ENCODE measurements at places on chromosomes 2 and 18. TPM values are rescaled to one million over a fixed set of nuclear protein-coding genes. Genes with fewer than 3 reads are reported as not detected.
A peak's percentile ranks its signal among the peaks of the same experiment; 100 is the strongest.

FEV gene
- not detected for total RNA-seq

- no peak for DNase-seq
Observed at GRCh38 chr18:38301621-38302020, 736.0 kb upstream of the CELF4 start.

DNA sequence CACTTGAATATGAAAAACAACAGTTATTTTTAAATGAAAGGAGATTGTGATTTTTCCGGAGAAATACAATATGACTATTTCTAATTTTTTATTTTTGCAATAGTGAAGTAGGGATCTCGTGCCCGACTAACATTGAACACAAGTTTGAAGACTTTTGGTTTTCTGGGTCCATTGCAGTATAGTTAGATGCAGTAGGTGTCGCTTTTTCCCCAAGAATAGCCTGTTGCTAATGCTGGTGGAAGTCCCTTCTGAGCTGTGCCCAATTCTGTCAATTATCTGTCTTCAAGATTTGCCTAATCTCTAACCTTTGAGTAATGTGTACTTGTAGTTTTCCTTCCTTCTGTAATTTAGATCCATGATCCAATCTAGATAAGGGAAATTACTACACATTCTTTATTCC lies 36.5 kb downstream of the SEMA4F start:
- DNase-seq: peak; percentile 58

GRCh38 chr2:85096616-85097015 lies 36.6 kb upstream of the TCF7L1 start:
- no peak for DNase-seq

DNA sequence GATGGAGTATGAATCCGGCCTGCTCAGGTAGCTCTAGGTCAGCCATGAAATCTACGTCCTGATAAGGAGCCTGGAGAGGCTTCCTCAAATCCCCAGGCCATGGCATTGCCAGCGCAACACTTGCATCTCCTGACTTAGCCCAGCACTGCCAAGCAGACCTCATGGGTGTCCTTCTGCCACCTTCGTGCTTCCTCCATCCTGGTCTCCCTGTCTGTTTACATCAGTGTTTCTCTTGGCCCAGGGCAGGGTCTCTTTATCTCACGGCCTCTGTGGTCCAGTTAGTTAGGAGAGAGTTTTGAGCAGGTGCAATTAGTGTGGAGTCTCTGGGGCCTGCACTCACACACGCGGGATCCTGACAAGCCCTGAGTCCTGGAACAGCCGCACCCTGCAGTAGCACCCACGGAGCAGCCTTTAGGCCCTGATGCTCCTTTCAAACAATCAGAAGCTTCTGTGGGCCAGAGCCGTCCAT lies 193.1 kb upstream of the ARL4C start:
- DNase-seq: no peak

DNA sequence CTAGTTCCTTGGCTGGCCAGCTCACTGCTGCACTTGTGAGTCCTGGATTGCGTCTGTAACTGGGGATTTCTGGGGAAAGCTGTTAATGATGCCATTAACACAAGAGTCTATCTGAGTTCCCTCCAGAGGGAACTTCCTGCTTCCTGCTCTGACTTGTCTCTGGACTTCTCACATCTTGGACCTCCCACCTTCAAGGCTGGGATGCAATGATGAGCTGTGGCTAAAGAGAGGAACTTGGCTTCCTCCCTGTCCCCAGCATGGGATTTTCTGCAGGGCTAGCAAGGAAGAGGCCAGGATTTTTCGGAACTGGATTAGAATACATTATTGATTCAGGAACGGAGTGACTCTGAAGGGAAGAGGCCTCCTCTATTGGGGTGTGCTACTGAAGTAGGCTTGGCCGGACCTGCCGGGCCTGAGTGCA lies 155.5 kb downstream of the CLIP4 start:
- no peak for DNase-seq

RGPD4 gene
- total RNA-seq: not detected

DNA sequence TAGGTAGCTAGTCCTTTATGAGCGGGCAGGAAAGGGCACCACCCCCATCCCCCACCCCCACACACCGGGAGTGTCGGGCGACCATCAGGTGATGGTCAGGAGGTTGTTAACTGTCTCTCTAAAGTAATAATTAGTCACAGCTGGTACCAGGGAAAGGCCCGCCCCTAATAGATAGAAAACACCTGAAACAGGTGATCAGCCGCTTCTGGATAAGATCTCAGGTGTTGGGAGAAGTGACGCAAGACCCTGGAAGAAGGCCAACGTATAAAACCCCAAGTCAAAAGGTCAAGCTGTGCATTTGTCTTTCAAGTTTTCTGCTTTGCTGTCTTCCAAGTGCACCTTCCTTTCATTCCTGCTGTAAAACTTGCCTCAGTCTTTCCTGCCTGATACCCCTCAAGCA lies 59.6 kb upstream of the LINC00305 start:
- DNase-seq: no peak

ANO7 gene
- total RNA-seq: 0.91 TPM

DNA sequence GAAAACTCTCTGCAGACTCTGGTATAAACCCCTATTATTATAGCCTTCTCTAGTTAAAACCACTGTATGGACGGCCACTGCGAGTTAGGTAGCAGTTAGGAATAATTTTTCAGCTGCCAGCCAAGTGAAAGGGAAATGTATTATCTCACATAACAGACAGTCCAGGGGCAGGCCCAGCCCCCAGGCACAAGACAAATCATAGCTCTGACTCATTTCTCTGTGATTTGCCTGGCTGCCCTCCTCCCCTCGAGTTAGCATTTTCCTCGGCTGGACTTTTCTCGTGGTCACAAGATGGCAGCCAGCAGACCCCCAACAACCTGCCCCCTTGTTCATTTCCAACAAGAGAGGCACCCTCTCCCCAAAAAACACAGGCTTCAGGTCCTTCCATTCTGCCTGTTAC lies 10.5 kb downstream of the VIT start:
- peak; percentile 2 for DNase-seq

DNA sequence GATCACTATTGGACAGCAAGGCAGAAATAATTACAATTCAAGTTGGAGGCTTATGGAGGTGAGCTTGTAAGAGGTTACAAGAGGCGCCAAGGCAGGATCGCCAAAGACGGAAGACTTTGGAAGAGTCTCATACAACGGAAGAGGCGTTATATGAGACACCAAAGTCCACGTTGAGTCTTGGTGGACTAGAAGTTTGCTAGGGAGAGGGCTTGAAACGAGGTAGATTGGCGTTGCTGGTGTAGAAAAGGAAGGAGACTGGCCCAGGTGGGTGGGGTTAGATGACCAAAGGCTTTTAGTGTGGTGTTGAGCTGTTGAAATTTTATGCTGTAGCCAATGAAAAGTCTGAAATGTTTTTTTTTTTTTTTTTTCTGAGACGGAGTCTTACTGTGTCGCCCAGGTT lies 1.4 kb downstream of the MSH2 start:
- DNase-seq: no peak

EGR4 gene
- total RNA-seq: not detected

GRCh38 chr2:40719414-40719813 lies 267.5 kb upstream of the SLC8A1 start:
- DNase-seq: no peak

PIEZO2 gene
- 8.9 TPM for total RNA-seq

DNA sequence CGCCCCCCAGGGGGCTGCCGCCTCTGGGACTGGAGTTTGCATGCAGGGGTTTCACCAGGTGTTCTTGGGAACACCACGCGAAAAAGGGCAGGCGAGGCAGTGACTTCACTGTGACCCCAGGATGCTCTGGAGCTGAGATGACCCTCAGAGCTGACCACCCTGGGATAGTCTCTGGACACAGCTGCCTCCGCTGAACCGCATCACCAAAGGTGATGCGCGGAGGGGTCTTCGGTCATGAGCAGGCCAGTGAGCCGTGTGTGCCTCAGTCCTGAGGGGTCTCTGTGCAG lies 17.5 kb downstream of the GPR35 start:
- DNase-seq: no peak

TMEM127 gene
- total RNA-seq: 20.9 TPM

DNA sequence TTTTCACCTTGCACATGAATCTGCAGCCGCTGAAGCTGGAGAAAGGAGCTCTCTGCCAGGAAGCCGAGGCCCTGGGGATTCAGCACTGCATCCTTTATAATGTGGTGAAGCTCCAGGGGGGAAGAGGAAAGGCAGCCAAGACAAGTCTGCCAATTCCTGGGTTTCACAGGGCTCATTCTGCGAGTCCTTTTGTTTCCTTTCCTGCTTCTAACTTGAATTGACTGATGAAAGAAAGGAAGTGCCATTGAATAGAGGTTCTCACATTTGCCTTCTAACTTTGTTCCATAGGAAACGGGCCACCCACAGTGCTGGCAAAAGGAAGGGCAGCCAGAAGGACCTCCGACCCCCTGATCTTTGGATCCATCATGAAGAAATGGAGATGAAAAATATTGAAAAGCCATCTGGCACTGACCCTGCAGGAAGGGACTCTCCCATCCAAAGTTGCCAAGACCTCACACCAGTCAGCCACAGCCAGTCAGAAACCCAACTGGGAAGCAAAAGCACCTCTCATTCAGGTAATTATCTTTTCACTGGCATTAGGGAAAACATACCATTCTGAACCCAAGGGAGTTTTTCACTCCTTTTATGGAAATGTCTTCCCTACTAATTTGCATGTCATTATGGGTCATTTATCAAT lies 765.4 kb downstream of the MBD2 start:
- peak; percentile 32 for DNase-seq

All from H4 (cell line).